CD14-positive monocyte (primary cell): ENCODE measurements at places on chromosomes 12 and 14.

- no peak for DNase-seq
Measured at GRCh38 chr12:93008044-93008778, 79.1 kb upstream of the EEA1 start.

DNA sequence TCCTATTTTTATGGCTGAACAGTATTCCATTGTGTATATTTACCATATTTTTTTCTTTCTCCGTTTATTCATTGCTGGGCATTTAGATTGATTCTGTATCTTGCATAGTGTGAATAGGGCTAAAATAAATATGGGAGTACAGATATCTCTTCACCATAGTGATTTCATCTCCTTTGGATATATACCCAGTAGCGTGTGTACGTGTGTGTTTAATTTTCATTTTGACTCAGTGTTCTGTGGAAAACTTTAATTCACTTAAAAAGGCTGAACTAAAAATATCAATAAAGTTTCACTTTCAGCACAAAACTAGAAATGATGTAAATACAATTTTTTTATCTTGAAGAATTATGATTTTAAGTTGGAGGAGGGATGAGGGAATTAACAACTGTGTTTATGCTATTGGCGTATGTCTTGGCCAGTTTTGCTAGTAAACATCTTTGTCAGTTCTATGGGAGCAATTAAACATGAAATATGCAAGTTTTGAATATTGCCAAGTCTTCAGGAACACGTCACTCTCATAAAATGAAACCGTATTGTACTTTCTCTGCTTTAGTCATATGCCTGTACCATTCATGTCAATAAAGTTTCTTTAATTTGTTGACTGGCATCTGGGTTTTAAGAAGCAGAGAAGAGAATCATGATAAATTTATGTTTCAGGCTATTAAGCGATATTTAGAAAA, 99.8 kb downstream of the PTGER2 start:
- DNase-seq: no peak

DNA sequence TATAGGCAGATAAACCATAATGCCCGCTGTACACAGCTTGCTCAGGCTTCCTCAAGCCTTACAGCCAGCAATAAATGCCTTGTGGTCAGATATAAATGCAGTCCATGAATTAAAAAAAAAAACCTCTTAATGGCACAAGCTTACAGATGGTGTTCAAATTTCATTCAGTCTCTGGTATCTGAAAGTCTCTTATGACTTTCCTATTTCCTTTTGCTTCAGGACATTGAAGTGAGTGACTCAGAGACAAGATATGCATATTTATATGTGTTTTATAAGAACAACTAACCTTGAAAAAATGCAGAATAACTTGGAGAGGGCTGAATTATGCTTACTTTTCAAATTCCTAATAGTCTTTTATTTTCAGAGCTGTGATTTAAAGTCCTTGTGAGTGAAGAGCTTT, 426.9 kb upstream of the MIS18BP1 start:
- no peak for DNase-seq

DNA sequence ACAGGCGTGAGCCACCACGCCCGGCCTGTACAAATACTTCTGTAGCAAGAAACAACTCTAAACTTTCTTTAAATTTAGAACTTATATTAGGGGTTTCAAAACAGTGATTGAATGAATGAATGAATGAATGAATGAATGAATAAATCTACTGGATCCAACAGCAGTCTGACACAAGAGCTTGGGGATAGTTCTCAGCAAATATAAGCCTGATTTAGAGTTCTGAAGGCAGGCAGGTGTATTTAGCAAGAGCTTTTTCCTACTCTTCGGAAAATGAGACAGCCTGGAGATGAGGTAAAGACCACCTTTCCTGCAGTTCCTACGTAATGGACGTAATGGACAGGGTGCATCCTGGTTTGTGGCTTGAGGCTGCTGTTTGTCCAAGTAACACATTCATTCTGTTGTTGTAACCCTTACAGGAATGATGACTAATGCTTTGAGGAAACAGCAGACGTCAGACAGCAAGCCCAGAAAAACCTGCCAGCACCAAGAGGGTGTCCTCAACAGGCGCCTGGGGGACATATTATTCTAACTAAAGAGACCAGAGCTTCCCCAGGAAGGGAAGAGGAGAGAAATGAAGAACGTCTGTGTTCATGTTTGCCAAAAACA, 277.4 kb upstream of the SOX5 start:
- no peak for DNase-seq

- no peak for DNase-seq
Measured at GRCh38 chr12:47799357-47799955, 20.2 kb downstream of the HDAC7 start.

GRCh38 chr14:36773136-36773540, 111.5 kb downstream of the PAX9 start:
- no peak for DNase-seq

DNA sequence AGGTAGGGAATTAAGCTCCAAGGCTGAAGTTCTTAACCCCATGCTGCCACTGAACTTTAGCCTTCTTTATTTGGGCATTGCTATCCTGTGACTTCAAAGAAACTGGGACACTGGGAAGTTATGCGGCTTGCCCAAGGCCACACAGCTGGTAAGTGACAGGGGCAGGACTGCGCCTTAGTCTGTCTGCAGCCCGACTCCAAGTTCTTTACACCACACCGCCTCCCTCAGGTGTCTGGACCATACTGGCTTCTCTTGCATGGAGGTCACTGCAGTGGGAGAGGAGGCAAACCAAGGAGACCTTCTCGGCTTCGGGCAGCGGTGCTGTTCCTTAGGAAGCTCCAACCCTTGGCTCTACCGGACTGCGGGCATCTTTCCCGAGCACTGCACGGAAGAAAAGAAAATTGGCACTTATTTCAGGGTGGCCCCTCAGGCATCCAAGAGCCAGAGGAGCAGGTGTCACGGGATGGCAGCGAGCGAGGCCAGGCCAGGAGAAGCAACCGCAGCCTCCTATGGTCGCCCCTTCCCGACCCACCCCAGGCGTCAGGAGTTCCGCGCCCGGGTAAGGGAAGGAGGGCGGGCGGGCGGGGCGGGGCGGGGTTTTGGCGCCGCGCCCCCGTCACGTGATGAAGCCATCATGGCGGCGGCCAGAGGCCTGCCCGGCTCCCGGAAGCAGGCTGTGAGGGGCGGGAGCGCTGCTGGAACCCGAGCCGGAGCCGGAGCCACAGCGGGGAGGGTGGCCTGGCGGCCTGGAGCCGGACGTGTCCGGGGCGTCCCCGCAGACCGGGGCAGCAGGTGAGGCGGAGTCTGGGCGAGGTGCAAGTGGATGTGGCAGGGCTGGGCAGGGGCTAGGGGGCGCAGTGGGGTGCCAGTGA, 16.4 kb upstream of the ESPL1 start:
- peak; percentile 54 for DNase-seq

GRCh38 chr12:106906715-106907114, 49.0 kb upstream of the TMEM263 start:
- DNase-seq: no peak

DNA sequence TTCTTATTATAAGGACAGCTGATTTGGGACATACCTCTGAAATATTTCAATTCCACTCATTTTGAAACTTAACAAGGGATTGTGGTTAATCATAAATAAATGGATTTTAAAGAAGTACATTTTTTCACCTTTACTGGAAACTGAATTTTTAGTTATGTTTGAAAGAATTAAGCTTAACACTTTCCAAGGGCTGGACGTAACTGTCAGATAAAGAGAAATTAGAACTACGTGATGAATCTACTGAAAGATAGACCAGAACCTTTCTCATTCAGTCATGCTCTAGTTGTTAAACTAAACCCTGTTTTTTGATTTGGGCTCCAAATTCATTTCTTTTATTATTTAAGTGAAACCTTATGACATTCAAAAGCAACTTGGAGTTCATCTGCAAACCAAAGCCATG, 1892.1 kb upstream of the SEL1L start:
- no peak for DNase-seq

DNA sequence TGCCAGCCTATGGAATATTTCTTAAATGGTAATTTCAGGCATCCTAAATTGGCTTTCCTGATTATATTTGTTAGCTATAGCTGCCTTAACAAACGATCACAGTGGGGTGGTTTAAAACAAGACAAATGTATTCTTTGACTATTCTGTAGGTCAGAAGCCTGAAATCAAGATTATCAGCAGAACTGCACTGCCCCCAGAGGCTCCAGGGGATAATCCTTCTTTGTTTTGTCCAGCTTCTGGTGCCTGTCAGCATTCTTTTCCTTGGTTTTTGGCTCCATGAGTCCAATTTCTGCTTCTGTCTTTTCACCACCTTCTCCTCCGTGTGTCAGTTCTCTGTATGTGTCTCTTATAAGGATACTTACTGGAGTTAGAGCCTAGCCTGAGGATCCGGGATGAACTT, 1282.2 kb upstream of the USP15 start:
- no peak for DNase-seq

DNA sequence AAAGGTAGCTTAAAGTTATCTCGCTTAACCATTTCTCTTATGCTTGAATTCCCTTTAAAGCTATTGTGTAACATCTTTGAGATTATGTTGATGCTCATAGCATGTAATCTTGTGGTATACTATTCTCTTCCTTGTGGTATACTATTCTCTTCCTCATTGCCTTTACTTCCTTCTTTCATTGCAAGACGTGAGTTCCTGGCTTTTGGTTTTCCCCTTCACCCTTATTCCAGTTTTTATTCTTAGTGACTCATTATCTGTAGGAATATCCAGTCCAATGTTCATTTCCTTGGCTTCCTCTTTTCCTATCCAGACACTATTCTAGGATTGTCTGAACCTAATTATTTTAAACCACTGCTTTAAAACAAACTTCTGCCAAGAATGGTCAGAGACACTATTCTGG, 564.0 kb downstream of the CCER1 start:
- peak; percentile 1 for DNase-seq

- no peak for DNase-seq
Measured at GRCh38 chr12:13496111-13496510, 299.6 kb downstream of the EMP1 start.

GRCh38 chr12:7075939-7076338, 15.4 kb downstream of the C1S start:
- no peak for DNase-seq

DNA sequence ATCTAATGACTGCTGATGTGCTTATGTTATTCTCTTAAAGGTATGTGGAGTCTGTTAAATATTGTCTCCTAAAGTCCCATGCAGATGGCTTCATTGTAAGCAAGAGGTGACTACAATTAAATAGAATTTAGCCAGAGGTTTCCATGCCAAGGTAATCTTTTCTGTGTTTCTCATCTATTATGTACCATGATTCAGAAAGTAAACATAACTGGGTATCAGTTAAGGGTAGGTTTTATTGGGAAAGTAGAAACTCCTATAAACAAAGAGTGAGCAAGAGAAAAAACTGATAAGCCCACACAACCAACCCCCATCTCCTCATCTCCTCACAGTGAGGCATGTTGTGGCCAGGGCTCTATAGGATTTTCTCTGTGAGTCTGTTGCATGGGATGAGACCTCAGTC, 611.7 kb downstream of the SNAPC1 start:
- DNase-seq: no peak

DNA sequence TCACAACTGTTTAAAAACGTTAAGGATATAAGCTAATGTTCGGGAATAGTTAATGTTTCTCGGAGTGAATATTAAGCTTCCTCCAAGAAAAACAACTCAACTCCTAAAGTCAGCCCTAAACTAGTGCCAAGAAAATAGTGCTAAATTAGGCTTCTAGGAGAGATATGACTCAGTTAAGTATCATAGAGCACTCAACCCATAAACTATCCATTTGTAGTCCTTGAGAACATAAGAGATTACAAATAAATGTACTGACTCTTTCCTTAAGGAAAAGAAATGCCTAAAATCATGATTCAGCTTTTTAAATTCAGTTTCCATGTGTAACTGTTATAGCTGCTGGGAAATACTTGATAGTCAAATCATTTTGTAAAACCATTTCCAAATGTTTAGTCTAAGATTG, 117.1 kb downstream of the HMGA2 start:
- no peak for DNase-seq

DNA sequence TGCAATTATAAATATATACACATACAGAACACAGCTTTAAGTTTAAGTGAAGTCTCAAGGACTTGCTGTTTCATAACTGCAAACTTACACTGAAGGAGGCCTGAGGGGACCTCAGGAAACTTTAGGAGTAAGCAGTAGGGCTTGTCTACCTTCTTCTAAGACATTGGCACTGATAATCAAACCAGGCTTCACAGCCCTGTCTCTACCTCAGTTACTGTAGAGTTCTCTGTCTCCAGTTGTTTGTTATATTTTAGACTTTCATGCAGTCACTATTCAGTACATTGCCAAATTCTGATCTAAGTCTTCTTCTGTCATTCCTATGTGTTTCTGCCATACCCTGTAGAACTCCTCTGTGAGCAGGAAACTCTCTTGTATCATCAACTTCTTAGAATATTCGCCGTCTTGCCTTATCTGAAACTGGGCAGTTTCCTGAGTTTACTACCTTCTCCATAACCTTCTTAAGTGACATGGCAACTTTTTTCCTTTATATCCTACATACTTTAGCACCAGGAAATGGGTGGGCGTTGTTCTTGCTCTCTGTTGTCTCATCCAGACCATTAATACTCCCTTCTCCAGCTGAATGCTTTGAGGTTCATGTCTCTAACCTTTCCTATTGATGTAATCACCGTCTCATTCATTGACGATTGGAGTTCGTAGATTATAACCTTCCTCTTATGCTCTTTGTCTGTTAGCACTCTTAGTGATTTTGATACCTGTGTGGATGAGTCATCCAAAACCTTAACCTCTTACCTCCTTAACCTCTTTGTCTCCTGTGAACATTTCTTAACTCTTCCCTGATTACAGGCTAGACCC, 11.4 kb downstream of the APAF1 start:
- DNase-seq: no peak

- DNase-seq: no peak
Measured at GRCh38 chr12:21528953-21529352, 2.9 kb downstream of the SPX start.

GRCh38 chr12:9051158-9051550, 61.8 kb downstream of the KLRG1 start:
- peak; percentile 10 for DNase-seq

DNA sequence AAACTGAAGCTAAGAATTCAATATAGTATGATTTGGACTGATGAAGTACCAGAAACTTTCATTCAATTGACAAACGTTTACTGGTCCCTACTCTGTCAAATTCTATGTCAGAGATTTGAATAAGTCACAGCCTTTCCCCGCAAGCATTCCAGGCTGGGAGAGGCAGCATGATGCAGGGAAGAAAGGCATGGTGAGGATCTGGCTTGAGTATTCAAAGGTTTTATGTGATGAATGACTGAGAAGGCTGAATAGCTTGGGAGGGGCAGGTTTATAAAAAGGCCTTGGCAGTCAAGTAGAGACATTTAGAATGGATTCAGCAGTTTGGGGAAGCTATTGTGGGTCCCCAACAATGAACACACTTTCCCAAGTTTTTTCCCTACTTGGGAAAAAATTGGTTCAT, 431.8 kb downstream of the DPF3 start:
- no peak for DNase-seq
